ENCODE measurements at places on chromosomes 12 and 14.

GRCh38 chr12:92404921-92405320 lies 259.3 kb upstream of the BTG1 start:
- DNase-seq = no peak

DNA sequence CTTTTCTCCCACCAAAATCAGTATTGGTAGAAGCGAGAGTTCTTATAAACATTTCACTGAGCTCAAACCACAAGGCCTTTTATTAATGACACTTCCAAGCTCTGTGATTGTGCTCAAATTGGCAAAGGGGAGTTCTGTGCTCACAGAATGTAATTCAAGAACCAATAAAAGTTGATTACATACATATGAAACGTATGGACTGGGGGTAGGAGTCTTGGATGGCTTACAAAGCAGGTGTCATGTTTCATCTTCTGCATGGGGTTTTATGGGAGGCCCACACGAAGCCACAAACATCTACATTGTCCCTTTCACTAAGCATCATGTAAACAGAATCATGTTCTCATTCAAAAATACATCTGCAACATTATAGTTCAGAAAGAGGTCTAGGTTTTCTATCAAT lies 828.3 kb downstream of the VRK1 start:
- no peak for DNase-seq

- no peak for DNase-seq
Observed at GRCh38 chr12:55642669-55643068, 6.0 kb downstream of the OR10P1 start.

GRCh38 chr12:2039034-2039433 lies 13.8 kb upstream of the CACNA1C start:
- no peak for DNase-seq

DNA sequence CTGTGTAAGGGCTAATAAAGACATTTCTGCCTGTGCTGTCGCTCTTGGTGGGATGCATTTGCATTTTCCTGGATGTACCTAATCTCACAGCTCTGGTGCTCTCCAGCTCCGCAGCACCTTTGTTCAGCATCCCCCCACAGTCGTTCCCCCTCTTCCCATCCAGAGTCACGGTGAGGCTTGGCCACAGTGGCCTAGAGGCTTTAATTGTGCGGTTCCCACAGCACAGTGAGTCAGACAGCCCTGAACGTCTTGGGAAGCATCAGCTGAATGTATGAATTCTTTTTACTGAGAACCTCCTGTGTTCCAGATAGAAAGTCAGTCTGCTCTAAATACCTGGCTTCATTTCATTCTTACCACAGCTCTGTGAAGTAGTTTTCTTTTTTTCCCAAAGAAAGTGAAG lies 28.7 kb downstream of the MLXIP start:
- DNase-seq = no peak

DNA sequence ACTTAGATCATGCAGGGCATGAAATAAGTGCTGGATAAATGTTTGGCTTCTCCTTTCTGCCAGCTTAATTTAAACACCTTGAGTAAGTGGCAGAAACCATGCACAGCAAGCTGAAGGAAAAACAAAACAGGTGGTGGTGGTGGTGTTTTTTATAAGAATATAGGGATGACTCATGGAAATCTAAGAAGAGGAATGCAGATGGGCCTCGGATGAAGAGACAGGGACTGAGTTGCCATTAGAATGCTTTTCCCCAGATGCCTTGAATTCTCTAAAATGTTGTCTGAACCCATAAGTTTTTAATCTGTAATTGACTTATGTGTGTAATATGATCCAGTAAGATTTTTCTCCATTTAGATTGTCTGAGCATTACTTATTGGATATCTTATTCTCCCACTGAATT lies 93.1 kb upstream of the ZDHHC17 start:
- DNase-seq = no peak

- no peak for DNase-seq
Observed at GRCh38 chr14:77206261-77206824, 24.7 kb downstream of the TMEM63C start.

DNA sequence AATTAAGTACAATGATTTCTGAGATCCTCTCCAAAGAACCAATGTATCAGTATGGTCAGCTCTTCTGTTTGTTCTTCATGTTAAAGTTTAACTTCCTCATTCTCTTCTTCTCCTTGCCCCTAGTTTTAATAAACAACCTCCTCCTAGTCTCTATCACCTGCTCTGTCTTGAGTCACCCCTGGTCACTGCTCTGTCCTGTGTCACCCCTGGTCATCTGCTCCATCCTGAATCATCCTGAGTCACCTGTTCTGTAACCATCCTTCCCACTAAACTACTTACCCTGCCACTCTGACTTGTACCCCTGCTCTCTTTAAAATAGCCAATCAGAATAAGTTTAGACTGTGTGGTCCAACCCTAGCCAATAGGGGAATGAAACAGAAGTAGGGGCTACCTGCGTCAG lies 100.5 kb downstream of the ALG10B start:
- DNase-seq = no peak

Measured in lower leg skin (tissue), 4 donors.